ENCODE measurements at places on chromosomes 4 and X. TPM values are rescaled to one million over a fixed set of nuclear protein-coding genes. Genes with fewer than 3 reads are reported as not detected.

Gene SPANXN4
- not detected for total RNA-seq

Gene HPGDS
- not detected for total RNA-seq

Gene FRMPD3
- not detected for total RNA-seq

- DNase-seq: no peak
Observed at GRCh38 chr4:22643952-22644351, 48.8 kb upstream of the GBA3 start.

- DNase-seq: no peak
Observed at GRCh38 chrX:112513154-112513553, 166.6 kb downstream of the LHFPL1 start.

GRCh38 chr4:17958181-17958580 is 63.4 kb downstream of the LCORL start:
- no peak for DNase-seq

All from chondrocyte (in vitro differentiated cells).